Right hindlimb (tissue), 1 donor: ENCODE measurements at places on chromosomes 2 and 18.

GRCh38 chr18:51153659-51154371 lies 43.7 kb downstream of the MEX3C start:
- peak; percentile 68 for DNase-seq

DNA sequence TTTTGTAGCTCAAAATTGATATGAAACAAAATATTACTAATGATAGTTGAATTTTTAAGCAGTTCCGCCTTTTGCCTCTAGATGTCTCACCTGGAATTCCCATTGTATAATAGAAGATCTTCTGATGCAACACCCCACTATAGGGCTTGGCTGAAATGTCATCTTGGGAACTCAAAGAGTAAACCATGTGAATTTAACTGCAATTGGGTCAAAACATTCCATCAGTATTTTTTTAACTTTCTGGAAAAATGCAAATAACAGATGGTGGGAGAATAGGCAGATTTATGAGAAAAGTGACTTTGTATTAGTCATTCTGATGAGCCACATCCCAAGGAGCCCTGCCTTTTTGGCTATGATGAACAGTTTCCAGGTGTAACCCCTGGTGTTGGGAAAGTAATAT lies 489.9 kb downstream of the NYAP2 start:
- peak; percentile 23 for DNase-seq

- no peak for DNase-seq
Measured at GRCh38 chr2:224109751-224110150, 70.7 kb upstream of the SERPINE2 start.

GRCh38 chr18:47036298-47036874 lies 965 bp upstream of the ELOA2 start:
- no peak for DNase-seq

GRCh38 chr2:105379741-105380186 lies 19.1 kb downstream of the FHL2 start:
- DNase-seq: no peak
